SJSA1 (cell line): ENCODE measurements at places on chromosomes 6 and 20. TPM values are rescaled to one million over a fixed set of nuclear protein-coding genes. Genes with fewer than 3 reads are reported as not detected.
A peak's percentile ranks its signal among the peaks of the same experiment; 100 is the strongest.

Gene HAO1
- total RNA-seq: not detected in 2 replicates

Gene DSP
- 0.08 TPM in 1 of 2 replicates, not detected in the other for total RNA-seq

Gene ID1
- total RNA-seq: 700 and 729 TPM in 2 replicates

Gene GPX5
- total RNA-seq: not detected in 2 replicates

Gene DNMT3B
- 2.6 and 5.6 TPM in 2 replicates for total RNA-seq

Gene NOTCH4
- total RNA-seq: 1.6 and 2.0 TPM in 2 replicates

Gene C20orf204
- 0.24 and 0.94 TPM in 2 replicates for total RNA-seq

Gene TMEM170B
- under 0.01 TPM in 1 of 2 replicates, not detected in the other for total RNA-seq

DNA sequence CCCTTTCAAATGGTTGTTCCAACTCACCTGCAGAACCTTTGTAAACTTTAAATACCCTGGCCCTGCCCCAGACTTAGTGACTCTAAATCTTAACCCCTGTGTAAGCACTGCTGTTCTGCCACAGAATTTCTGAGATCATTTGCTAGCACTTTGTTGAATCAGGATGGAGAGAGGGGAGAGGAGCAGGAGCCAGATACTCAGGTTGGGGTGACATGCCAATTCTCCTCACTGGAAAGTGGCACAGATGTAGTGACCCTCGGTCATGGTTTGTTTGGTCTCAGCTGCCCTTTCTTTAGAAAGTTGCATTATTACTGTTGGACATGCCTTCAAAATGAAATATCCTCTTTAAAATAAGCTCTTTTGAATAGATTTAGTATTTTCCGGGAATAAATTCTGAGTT lies 168.0 kb downstream of the ZFAND3 start:
- no peaks in the 10 kb centered on the region for H3K27me3 ChIP-seq
- H3K36me3 ChIP-seq: no peaks in the 10 kb centered on the region
- no peak overlapping the region for H3K4me3 ChIP-seq
- H3K4me1 ChIP-seq: peaks cover 33% of the 10 kb centered on the region

GRCh38 chr20:24379484-24379927 lies 89.9 kb upstream of the SYNDIG1 start:
- peaks cover 24% of the 10 kb centered on the region for H3K4me1 ChIP-seq
- peak; percentile 59 for DNase-seq
- no peaks in the 10 kb centered on the region for H3K27me3 ChIP-seq
- peak overlapping the region; percentile 17 for H3K27ac ChIP-seq
- no peak overlapping the region for H3K4me3 ChIP-seq

GRCh38 chr20:5128886-5129285 lies 2.1 kb downstream of the CDS2 start:
- peaks cover 31% of the 10 kb centered on the region for H3K4me1 ChIP-seq
- no peaks in the 10 kb centered on the region for H3K27me3 ChIP-seq
- H3K36me3 ChIP-seq: peaks cover 13% of the 10 kb centered on the region
- H3K27ac ChIP-seq: no peak overlapping the region
- no peak overlapping the region for H3K4me3 ChIP-seq

- no peak for DNase-seq
- peak overlapping the region; percentile 36 for H3K27ac ChIP-seq
- no peaks in the 10 kb centered on the region for H3K27me3 ChIP-seq
- no peaks in the 10 kb centered on the region for H3K36me3 ChIP-seq
- H3K4me3 ChIP-seq: no peak overlapping the region
These were observed 246.9 kb downstream of the SOX4 start for GRCh38 chr6:21840428-21840827.

- H3K4me1 ChIP-seq: no peaks in the 10 kb centered on the region
- H3K4me3 ChIP-seq: no peak overlapping the region
- no peaks in the 10 kb centered on the region for H3K27me3 ChIP-seq
- peaks cover 4% of the 10 kb centered on the region; the same call in 1 of the 2 replicates for H3K36me3 ChIP-seq
- no peak for DNase-seq
These were observed 10.0 kb downstream of the BPHL start for GRCh38 chr6:3128356-3129108.

DNA sequence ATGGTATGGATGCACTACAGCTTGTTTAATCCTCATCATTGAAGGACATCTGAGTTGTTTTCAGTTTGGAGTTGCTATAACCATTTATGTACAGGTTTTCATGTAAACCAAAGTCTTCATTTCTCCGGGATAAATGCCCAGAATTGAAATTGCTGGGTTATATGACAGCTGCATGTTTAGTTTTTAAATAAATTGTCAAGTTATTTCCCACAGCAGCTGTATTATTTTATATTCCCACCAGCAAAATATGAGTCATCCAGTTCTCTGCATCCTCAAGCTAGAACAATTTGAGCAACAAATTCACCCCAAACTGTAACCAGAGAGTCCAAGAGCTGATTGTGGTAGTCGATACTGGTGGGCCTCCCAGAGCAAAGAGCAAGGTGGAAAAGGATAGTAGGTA lies 161.0 kb upstream of the PRND start:
- peaks cover 5% of the 10 kb centered on the region for H3K4me1 ChIP-seq
- no peaks in the 10 kb centered on the region for H3K36me3 ChIP-seq
- H3K27me3 ChIP-seq: no peaks in the 10 kb centered on the region

- H3K27ac ChIP-seq: peak overlapping the region; percentile 19; the same call in 1 of the 2 replicates
- peaks cover 41% of the 10 kb centered on the region for H3K4me1 ChIP-seq
- H3K36me3 ChIP-seq: no peaks in the 10 kb centered on the region
- H3K4me3 ChIP-seq: no peak overlapping the region
- DNase-seq: no peak
These were observed 51.2 kb upstream of the RANBP9 start for GRCh38 chr6:13762611-13763441.

- H3K27ac ChIP-seq: no peak overlapping the region
- no peak overlapping the region for H3K4me3 ChIP-seq
- peaks cover 7% of the 10 kb centered on the region for H3K4me1 ChIP-seq
- DNase-seq: no peak
- H3K27me3 ChIP-seq: no peaks in the 10 kb centered on the region
These were observed 10.2 kb downstream of the NQO2 start for GRCh38 chr6:3009930-3010329.

DNA sequence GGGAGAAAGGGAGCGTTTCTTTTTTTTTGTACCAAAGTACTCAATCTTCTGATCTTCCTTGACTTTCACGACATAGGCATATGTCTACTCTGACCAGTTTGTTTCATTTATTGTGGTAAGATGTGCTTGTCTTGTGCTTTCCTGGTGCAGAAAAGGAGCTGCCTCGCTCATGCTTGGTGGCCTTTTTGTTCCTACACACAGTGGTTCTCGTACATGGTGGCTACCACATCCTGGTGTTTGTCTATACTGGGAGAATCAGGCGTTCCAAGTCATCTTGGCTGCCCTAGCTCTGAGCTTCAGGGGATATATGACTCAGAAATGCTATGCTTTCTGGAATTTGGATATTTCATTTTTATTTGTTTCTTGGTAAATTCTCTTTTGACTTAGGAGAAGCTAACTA lies 31.8 kb downstream of the MYB start:
- H3K4me1 ChIP-seq: no peaks in the 10 kb centered on the region
- H3K4me3 ChIP-seq: no peak overlapping the region
- DNase-seq: no peak
- H3K36me3 ChIP-seq: no peaks in the 10 kb centered on the region
- peaks cover 17% of the 10 kb centered on the region for H3K27me3 ChIP-seq
- no peak overlapping the region for H3K27ac ChIP-seq

DNA sequence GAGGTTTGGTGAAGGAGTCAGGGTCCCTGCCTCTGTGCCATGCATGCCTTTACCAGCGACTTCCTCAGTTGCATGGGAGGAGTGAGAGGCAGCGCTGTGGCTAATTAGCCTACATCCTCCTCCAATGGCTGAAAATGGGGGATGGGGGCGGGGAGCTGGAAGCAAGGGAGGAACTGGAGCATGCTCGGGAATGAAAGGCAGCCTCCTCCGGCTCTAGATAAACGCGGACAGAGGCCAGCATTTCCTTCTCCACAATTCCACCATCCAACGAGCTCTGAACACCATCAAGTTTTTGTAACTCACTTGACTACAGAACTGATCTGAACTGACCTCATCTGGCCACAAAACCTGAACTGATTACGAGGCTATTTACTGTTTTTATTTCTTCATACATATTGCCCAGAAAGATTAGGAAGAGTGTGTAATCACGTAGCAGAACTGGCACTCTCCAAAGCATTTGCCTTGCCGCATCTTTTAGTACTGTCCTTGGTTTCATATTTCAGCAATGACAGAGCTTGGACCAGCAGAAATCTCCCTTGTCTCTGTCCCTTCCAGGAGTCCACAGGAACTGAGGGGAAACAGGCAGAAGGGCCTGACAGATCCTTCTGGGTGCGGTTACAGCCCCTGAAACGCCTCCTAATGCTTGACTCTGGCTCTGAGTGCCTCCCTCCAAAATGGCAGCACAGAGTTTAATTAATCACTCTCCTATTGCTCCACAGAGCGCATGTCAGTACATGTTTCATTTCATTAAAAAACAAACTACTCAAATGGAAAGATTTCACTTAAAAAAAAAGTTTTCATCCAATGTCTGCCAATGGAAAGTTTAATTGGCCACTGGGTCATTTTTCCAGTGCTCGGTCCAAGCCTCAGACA lies 58.2 kb upstream of the TRAF3IP2 start:
- no peak overlapping the region for H3K4me3 ChIP-seq
- H3K27ac ChIP-seq: no peak overlapping the region
- no peaks in the 10 kb centered on the region for H3K27me3 ChIP-seq
- no peaks in the 10 kb centered on the region for H3K4me1 ChIP-seq
- H3K36me3 ChIP-seq: peaks cover 7% of the 10 kb centered on the region; the same call in 1 of the 2 replicates

GRCh38 chr6:161374971-161375873 lies 101.4 kb upstream of the AGPAT4 start:
- no peak overlapping the region for H3K4me3 ChIP-seq
- H3K4me1 ChIP-seq: no peaks in the 10 kb centered on the region
- no peak for DNase-seq
- H3K27ac ChIP-seq: no peak overlapping the region
- no peaks in the 10 kb centered on the region for H3K27me3 ChIP-seq

DNA sequence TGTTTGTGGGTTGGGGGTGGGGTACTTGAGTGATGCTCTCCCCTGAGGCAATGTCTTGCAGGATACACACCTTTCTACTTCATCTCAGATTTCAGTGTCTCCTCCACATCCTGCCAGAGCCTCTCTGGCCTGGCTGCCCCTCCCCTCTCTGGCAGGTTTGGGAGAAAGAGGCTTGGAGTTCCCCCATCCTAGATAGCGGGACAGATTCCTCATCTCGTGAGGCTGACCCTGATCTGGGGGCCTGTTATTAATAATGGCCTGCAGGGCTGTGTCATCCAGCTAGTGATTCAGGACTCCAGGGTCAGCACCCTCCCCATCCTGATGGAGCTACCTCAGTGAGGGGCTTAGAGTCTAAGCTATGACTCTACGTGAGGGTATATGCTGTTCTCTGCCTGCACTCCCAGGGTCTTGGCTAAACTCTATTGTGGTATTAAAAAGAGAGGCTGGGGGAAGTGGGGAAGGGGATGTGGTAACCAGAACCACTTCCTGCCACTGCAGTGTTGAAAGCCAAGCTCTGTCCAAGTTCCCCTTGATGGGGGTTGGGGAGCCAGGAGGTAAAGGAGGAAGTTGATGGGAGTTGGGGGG lies 3.7 kb upstream of the MMP9 start:
- H3K27ac ChIP-seq: no peak overlapping the region
- no peaks in the 10 kb centered on the region for H3K4me1 ChIP-seq
- H3K36me3 ChIP-seq: no peaks in the 10 kb centered on the region
- no peak overlapping the region for H3K4me3 ChIP-seq
- no peak for DNase-seq

DNA sequence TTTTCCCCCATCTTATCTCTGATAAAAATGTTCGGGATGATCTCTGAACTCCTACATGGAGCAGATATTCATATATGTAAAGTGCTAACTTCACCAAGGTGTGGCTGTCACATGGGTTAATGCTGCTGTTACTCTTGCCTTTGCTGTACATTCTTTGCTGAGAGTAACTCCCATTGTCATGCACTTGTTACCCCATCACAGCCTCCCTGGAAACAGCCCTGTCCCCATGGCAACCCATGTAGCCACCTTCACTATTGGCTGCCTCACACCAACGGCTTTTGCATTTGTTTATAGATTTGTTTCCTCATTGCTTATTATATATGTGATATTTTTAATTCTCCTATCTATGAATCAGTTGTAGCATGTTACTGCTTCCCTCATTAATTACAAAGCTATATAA lies 17.3 kb upstream of the IBTK start:
- H3K27ac ChIP-seq: no peak overlapping the region
- H3K36me3 ChIP-seq: no peaks in the 10 kb centered on the region
- H3K4me3 ChIP-seq: no peak overlapping the region
- H3K27me3 ChIP-seq: no peaks in the 10 kb centered on the region
- peaks cover 12% of the 10 kb centered on the region for H3K4me1 ChIP-seq
- DNase-seq: no peak

DNA sequence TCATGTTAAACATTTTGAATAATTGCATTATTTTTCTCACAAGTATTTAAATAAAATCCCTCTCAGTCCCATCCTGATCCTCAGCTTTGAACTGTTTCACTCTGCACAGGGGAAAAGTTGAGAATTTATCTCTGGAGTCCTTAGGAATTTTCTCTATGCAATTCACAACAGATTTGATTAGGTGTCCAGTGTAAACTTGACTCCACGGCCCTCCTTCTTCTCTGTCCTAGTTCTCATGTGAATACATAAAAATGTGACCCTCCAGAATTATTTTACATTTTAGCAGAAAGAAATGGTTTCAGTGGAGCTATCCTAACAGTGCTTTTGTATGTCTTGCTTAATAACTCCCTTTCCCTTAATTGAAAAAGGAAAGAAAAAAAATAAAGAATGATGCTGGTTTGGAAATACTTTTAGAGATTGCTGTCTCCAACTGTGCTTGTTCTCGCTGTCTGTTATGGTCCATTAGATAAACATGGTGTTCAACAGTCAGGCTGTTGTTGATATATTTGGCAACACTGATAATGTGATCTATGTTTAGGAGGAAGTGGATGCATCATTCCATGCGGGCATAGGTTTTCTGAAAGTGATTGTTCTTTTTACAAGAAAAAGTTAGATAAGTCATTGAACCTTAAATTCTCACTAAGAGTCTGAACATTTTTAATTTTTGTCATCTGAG lies 599.4 kb upstream of the CITED2 start:
- peaks cover 47% of the 10 kb centered on the region for H3K4me1 ChIP-seq
- peak; percentile 49 for DNase-seq
- peak overlapping the region; percentile 39 for H3K27ac ChIP-seq

GRCh38 chr6:87636315-87636714 lies 46.4 kb downstream of the ORC3 start:
- H3K36me3 ChIP-seq: peaks cover 12% of the 10 kb centered on the region
- H3K27ac ChIP-seq: no peak overlapping the region
- H3K27me3 ChIP-seq: no peaks in the 10 kb centered on the region
- DNase-seq: no peak
- H3K4me3 ChIP-seq: no peak overlapping the region

DNA sequence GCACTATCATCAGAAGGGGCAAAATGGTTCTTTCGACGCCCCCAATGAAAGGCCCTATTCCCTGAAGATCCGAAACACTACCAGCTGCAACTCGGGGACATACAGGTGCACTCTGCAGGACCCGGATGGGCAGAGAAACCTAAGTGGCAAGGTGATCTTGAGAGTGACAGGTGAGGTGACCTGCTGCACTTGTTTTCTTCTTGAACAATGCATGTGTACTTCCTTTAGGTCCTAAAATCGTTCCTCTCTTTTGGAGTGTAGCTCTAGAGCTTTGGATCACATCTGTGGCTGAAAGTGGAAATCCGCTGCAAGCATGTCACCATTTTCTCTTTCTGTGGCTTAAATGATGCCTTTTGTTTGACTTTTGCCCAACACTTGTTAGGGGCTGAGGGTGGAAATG lies 14.0 kb downstream of the CD83 start:
- no peak overlapping the region for H3K4me3 ChIP-seq
- H3K27ac ChIP-seq: no peak overlapping the region
- no peak for DNase-seq
- no peaks in the 10 kb centered on the region for H3K27me3 ChIP-seq
- no peaks in the 10 kb centered on the region for H3K4me1 ChIP-seq
